RWPE1 (cell line): ENCODE measurements at places on chromosomes 6 and 20.
A peak's percentile ranks its signal among the peaks of the same experiment; 100 is the strongest.

DNA sequence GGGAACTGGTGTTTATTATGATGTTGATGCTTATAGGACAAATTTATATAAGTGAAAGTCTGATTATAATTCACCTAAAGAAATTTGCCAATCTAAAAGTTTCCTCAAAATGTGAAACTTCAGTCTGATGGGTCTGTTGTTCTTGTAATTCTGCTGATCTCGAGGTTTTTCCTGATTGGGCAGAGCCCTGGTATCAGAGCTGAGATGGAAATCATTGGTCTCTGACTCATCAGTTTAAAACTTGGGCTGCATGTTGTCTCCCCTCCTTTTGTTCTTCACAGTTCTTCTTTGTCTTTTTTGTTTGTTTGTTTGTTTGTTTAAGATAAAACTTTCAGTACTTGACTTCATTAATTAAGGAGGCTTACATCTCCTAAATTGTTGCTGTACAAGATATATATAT, 5.9 kb downstream of the SMAP1 start:
- no peak for DNase-seq

DNA sequence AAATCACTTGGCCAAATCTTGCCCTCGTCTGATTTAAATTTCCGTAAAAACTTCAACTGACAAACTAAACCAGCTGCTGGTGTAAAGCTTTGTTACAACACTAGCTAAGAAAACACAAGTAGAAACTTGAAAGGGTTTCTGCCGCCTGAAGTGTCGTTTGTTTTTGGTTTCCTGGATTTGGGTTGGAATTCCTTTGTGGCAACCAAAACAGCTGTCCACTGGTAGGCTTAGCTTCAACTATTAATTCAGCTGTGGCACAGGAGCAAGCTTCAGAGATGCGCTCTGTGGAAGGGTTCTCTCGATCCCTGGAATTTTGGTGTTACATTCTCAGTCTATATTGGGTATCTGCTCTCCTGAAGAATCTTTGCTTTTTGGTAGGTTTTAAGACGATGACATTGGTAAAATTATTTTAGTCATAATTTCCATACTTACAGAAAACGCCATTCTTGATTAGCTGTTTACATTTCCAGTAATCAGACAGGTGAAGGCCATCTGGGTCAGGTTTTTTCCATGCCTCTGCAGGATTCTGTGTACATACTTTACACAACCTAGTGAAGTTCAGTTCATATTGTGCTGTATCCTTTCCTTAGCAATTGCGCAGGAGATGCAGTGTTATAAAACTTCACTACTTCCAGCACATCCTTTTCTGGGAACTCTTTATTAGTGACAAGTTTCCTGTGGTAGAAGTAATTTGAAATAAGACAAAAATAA, 29.9 kb upstream of the SAMD3 start:
- no peak for DNase-seq

DNA sequence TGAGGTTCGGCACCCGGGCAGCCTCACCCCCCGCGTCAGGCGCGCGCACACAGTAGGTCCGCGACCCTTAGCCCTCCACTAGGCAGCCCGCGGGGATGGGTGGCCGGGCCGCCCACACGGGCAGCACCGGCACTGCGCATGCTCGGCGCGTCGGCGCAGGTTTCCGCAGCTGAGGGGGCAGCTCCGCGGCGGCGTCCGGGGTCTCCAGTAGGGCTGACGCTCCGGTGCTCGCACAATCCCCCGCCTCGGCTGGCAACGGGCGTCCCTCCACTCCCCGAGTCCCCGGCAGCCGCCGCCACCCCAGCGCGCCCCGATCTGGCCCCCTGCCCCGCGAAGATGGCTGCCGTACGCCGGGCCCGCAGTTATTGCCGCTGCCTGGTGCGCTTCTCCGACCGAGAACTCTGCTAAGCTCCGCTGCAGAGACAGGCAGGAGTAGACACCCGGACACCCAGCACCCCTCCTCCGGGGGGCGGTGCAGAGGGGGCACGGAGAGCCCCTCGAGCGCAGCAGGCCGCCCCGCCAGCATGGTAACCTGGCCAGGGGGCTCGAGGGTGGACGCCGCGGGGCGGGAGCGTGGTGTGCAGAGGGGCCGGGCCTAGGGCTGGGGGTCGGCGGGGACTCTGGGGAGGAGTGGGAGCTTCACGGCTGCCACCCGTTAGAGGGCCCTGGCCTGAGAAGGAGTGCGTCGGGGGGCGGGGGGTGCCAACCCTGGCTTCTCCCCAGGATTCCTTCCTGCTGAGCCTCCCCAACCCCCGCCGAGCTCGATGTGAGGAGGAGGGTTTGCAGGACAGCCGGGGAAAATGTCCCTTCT, at the start of gene FBXO9:
TSS of gene FBXO9 (plus strand) at position 139 of the 811 bp plus-strand sequence. CDS start at position 525, 386 bp downstream.
- peak; percentile 57 for DNase-seq

GRCh38 chr20:34473262-34473883, 42.8 kb upstream of the DYNLRB1 start:
- DNase-seq = peak; percentile 31

- no peak for DNase-seq
Measured at GRCh38 chr6:16069671-16070070, 59.2 kb upstream of the MYLIP start.

GRCh38 chr6:139732451-139732850, 358.0 kb upstream of the CITED2 start:
- DNase-seq = peak; percentile 44

DNA sequence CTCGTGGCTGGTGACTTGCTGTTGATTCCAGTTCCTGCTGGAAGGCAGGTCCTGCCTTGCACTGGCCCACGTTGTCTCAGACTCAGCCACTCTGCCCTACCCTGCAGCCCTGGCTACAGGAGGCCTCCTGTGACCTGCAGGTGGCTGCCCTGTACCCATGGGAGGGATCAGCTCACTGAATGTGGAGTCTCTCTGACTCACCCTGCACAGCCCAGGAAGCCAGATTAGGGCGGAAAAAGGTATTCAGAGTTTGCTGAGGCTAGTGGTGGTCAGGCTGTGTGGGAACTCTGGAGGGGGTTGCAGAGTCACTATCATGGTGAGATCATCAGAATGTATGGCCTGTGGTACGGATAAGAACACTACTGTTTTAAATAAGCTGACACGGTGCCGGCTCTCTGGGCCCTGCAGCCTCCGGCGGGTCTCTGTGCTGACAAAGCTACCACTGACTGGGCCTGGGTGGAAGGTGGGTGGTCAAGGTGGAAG, 24.7 kb upstream of the PYGB start:
- DNase-seq = peak; percentile 96

DNA sequence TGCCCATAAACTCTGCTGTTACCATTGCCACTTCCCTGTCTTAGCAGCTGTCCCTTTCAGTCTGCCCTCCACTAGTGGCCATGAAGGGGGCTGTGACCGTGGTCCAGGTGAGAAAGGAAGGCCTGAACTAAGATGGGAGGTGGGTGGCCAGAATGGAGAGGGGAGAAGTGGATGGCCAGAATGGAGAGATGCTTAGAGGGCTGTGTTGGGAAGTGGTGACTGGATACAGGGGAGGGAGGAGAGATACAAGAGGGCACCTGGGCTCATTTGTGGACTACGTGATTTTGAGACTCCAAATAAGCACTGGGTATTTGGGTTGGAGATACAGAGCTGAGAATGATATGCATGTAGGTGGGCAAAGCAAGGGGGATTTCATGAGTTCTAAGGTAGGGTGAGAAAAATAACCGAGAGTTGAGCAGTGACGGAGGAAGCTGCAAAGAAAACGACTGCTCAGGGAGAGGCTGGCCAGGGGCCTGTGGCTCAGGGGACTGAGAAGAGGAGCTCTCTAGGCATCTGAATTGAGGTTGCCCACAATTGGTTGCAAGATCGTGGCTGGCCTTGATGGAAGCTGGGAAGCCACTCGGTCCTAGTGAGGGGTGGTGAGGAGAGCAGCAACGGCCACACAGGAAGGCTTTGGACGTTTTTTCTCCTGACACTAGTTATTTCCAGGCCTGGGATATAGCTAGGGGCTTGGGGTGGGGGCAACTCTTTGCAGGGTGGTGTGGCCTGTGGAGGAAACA, 36.9 kb downstream of the PANK2 start:
- DNase-seq = no peak
